ENCODE measurements at places on chromosomes 13 and 19.

GRCh38 chr19:50269653-50270052 is 59.5 kb downstream of the KCNC3 start:
- DNase-seq, result no peak

DNA sequence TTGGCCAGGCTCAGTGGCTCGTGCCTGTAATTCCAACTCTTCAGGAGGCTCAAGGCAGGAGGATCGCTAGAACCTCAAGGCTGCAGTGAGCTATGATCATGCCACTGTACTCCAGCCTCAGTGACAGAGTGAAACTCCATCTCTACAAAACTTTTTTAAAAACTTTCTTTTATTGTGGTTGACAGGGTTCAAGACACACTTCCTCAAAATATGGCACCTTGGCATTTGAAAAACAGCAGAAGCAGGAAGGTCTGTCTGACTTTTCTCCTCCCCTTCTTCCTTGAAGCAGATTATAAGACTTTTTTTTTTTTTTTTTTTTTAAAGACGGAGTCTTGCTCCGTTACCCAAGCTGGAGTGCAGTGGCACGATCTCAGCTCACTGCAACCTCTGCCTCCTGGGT is 100.3 kb downstream of the TM9SF2 start:
- no peak for DNase-seq

- no peak for DNase-seq
These were observed 45.5 kb downstream of the NOTCH3 start for GRCh38 chr19:15155296-15155695.

DNA sequence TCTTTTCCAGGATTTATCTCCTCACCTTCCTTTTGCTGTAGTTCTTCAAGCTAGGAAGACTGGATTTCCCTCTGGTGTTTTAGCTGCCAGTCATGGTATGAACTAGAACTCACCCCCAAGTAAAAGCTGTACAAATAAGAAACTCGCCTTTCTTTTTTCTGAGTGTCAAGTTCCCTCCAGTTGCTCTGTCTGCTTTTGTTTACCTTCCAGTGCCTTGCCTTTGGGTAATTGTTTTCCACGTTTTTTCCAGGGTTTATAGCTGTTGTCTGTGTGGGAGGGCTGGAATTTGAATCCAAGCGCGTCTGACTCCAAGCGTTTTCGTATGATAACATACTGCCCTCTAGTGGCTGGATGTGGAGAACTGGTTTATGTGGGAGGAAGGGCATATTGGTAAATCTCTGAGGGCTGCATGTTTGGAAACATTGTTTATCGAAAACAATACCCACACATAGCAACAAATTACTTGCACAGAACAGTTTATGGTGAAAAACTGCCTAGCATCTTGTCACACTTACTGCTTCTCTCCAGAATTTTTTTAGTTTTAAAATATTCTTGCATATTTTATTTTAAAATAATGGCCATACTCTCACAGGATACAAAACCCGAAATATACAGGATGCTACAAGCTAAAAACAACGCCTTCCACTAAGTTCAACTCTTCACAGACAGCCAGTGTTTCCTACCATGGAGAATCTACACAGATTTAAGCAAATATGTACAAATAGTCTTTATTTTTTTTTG is 19.2 kb downstream of the RCN3 start:
- DNase-seq, result peak; percentile 95

- no peak for DNase-seq
These were observed 8.2 kb upstream of the NFIC start for GRCh38 chr19:3357992-3358688.

GRCh38 chr19:42311657-42312056 is 1.5 kb upstream of the TMEM145 start:
- DNase-seq, result no peak

- no peak for DNase-seq
These were observed 15.9 kb upstream of the ATF5 start for GRCh38 chr19:49912965-49913685.

GRCh38 chr19:46346821-46347571 is at the start of gene PPP5C:
Gene PPP5C, plus strand, starts transcription at chr19:46347087. Its CDS starts 10 bp downstream, at chr19:46347097.
- peak; percentile 72 for DNase-seq

DNA sequence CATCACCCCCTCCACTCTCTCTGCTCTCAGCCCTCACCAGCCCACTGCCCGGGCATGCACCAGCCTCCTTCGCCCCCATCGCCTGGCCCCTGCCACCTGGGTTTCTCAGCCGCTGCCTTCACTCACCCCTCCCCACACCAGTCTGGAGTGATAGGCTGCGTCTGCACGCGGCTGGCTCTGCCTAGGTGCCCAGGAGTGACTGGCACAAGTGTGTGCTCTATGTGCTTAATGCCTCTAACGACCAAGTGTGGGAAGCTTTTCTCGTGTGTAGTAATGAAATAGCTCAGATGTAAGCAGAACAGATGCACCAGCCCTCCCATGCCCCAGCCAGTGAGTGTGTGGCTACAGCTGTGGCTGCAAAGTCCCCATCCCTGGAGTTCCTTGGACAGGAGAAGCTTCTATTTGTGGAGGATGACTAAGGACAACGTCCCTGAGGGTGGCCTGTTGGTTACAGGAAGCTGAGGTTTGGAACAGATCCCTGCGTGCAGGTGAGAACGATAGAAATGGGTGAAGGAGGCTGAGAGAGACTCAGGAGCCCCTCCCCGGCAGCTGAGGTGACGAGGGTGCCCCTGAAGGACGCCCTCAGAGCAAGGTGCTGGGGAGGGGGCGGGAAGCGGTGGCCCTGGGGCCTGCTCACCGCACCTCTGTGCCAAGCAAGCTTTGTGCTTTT is 35.6 kb downstream of the ATP11A start:
- no peak for DNase-seq
